ENCODE measurements at places on chromosomes 1 and 21.

GRCh38 chr1:242427519-242427918 lies 97.0 kb downstream of the PLD5 start:
- DNase-seq: no peak

DNA sequence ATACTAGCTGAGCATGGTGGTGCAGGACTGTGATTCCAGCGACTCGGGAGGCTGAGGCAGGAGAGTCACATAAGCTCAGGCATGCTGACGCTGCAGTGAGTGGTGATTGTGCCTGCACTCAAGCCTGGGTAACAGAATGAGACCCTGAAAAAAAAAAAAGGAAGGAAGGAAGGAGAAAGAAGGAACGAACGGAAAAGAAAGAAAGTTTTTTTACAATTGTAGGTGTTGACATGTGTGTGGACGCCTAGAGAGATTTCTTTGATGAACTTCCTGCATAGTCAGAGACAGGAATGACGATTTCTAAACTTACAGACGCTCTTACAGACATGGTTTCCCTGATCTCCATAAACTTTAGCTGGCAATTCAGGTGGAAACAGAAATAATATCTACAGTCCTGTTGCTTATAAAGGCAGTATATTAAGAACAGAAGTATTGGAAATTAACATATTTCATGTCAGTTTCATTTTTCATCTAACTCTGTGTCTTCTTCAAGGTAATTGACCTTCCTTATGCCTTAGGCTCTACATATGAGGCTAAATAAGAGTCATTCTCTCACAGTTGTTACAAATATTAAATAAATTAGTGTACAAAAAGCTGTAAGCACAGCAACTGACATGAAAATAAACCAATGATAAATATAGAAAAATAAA lies 4.1 kb downstream of the SAMSN1 start:
- peak; percentile 24 for DNase-seq

- no peak for DNase-seq
Observed at GRCh38 chr1:231138236-231138635, 23.6 kb upstream of the TRIM67 start.

DNA sequence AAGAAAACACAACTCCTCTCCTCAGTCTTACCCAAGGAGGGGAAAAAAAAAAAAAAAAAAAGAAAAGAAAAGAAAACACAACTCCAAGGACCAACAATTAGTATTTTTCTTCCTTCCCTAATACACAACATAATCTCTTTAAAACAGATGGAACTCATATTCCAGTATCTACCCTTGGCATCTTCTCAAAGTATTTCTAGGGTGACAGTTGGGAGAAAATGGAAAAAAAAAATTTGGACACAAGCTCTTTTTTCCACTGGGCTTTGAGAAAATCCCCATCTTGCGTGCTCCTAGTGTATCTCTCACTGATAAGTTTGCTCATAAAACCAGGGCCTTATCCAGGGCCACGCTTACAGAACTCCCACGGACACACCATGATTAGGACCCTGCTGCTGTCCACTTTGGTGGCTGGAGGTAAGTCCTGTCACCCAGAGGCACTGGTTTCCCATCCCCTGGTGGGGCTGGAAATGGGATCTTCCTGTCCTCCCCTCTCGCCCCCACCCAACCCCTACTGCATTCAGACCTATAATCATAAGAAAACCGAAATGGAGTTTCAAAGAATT lies at the start of gene CELA2B:
Gene CELA2B (plus strand): TSS at position 353 of the 563 bp plus-strand sequence. CDS start 22 bp downstream, at position 375.
- DNase-seq: no peak

GRCh38 chr1:184392067-184392466 lies 5.2 kb downstream of the C1orf21 start:
- no peak for DNase-seq

DNA sequence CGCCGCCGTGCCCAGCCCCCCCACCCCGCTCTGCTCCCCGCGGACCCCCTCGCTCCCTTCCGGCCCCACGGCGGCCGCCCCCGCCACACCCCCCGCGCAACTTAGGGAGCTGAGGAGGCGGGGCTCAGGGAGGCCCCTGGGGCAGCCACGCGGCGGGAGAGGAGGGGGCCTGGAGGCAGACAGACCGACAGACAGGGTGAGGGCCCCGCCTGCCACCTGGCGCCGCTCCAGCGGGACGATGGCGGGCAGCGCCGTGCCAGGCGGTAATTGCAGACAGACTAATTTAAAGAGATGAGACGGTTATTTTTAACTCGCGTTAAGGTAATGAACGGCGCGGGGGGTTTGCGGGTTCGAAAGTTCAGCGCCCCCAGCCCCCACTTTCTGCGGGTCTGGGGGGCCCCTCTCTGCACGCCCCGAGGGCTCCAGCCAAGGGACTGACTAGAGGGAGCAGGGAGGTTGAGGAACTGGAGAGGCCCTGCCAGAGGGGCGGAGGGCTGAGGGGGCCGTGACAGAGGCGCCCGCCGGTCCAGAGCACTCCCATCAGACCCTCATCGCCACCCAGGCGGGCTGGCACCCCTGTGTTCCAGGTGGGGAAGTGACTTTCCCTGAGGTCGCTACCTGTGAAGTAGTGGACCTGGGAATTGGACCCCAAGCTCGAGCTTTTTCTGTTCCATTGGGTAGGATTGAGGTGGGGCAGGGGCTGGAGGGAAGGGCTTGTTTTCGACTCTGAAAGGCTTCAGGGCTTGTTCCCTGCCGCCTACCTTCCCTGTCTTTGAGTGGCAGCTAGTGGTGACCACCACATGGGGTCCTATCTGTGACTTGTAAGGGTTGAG lies 5.4 kb downstream of the FOXO6 start:
- peak; percentile 47 for DNase-seq

DNA sequence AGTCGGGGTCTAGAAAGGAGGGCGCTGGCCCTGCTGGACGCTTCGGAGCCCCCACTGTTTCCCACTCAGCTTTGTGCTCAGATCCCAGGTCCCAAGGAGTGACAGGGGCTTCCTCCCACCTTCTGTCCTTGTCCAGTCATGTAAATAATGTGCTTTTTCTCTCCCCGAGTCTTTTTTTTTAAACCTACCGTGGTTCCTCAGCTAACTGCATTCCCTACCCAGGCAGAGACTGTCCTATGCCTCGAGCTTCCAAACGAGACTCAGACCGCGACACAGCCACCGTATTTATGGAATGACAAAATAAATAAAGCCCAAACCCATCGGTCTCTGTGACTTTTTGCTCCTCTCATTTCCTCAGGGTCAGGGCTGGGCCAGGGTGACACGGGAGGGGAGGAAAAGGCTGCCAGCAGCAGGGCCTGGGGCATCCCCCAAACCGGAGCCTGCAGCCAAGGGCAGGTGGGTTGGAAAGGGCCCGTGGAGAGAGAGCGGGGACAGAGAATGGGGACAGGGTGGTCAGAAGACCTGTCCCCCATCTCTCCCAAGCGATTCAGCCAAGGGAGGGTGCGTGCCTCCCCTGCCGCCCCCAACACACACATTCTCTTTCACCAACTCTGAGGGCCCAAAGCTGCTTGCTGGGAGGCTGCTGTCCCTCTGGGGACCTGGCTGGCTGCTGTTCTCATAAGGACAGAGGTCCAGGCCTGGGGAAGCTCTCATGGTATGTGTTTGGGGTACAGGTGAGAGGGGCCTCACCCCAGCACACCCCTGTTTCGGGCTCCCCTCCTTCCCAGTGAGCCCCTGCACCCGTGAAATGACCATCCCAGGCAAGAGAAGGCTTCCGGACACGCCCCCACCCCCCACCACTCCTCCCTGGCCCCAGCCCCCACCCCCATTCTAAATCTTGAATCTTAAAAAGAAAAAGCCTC lies 55.4 kb downstream of the KCNAB2 start:
- no peak for DNase-seq

GRCh38 chr21:28454564-28455252 lies 538.0 kb downstream of the LTN1 start:
- no peak for DNase-seq

DNA sequence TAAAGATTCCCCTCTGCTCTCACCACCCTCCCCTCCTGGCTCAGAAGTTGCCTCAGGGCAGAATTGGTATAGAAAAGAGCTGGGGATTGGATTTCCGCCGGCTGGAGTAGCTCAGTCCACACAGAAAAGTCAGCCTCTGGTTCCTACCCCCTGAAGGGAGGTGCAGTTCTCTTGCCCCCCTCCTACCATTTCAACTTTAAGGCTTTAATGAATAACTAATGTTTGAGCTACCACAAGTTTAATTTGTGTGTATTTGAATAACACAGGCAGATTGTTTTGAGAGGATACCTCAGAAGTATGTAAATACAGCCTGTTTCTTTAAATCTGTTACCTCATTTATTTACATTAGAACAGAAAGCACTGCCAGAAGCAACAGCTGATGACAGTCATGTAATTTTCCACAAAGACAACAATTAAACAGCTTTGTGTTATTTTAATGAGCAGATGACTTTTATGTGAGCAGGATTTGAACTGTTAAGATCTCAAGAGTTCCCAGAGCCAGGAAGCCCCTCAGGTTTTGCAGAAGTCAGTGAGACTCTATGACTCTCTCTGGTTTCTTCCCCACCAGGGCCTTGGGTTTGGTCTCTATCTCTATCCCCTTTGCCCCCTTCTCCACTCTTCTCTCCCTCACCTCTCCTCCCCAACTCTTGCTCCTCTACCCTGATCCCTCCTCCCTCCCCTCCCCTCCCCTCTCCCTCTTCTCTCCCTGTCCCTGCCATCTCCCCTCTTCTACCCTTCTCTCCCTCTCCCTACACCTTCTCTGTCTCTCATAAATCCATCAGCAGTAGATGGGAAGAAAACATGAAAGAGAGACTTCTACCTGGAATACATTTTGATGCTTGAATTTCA lies 26.3 kb downstream of the DUSP10 start:
- no peak for DNase-seq

- DNase-seq: peak; percentile 63
Observed at GRCh38 chr1:228276174-228276831, 68.5 kb downstream of the OBSCN start.

DNA sequence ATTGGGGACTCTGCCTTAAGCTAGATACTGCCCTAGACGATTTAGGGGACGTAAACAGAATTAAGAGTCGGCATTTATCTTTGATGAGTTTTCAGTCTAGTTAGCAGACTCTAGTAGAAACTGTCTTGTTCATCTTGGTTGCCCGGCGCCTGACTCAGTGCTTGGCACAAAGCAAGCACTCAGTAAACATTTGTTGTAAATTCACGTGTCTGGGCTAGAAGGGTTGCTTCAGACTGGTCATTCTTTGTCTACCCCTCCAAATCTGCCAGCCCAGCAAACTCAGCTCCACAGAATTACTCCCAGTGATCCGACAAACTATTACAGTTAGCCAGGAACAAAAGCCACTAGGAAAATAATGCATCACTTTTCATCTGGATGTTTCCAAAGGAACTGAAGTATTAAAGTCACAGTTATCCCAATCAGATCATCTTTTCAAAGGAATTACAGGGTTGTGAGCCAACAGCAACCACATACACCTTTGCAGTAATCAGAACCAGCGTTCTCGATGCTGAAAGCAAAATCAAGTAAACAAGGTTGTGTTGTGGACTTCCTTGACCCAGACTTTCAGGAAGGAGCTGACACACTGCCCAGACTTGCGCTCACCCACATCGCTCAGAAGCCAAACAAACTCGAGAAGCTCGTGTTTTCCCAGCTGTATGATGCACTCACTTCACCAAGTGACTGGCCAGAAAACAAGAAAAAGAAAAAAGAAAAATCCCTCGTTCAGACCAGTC lies 66.5 kb upstream of the GADD45A start:
- DNase-seq: no peak

- DNase-seq: no peak
Observed at GRCh38 chr1:54167422-54168139, 14.8 kb upstream of the CDCP2 start.

DNA sequence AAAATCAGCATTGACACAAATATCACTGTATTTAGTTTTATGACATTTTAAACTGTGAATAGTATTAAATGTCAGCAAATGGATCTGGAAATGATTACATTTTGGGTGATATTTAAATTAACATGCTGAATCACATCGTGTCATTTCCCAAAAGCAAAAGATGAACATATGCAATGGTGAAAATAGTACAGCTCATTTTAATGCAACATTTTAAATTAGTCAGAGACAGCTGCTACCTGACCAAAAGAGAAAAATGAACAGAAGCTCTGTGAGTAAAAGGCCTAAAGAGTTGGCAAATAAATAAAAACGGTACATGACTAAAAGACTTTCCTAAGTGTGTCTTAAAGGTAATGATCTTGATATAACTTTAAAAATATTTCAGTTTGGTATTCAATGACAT lies 86.0 kb upstream of the GNG4 start:
- no peak for DNase-seq

GRCh38 chr1:18166929-18167328 lies 59.3 kb downstream of the IGSF21 start:
- DNase-seq: no peak

GRCh38 chr1:43839056-43839455 lies 94.5 kb upstream of the ARTN start:
- no peak for DNase-seq

DNA sequence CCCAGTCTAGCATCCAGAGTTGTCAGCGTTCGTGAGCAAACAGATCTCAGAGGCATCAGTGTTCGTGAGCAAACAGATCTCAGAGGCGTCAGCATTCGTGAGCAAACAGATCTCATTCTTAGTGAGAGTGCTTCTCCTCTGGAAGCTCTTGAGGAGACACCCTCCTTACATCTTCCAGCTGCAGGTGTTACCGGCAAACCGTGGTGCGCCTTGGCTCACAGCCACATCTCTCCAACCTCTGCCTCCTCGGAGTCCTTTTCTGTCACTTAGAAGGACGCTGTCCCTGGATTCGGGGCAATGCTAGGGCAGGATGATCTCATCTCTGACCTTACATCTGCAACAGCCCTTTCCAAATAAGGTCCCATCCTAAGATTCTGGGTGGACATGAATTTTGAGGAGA lies 14.6 kb upstream of the UMODL1 start:
- no peak for DNase-seq

GRCh38 chr1:40014812-40015594 lies 25.5 kb upstream of the CAP1 start:
- DNase-seq: no peak

DNA sequence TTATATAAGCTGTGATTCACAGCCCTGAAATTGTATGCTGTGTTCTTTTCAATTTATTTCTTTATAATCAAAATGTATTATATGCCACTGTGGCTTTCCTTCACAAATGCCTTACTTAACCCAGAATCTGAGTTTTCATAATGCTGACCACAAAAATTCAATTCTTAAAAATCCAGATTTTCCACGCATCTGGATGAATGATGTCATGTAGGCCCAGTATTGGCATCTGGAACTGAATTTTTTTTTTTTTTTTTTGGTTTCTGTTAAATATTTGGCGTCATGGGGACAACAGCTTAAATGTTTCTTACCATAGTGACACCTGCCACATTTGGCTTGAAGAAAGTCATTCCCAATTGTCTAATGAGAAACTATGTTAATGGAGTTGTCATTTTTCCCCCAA lies 296.8 kb downstream of the TM2D1 start:
- no peak for DNase-seq

- no peak for DNase-seq
Observed at GRCh38 chr1:210476730-210477129, 148.0 kb downstream of the HHAT start.

DNA sequence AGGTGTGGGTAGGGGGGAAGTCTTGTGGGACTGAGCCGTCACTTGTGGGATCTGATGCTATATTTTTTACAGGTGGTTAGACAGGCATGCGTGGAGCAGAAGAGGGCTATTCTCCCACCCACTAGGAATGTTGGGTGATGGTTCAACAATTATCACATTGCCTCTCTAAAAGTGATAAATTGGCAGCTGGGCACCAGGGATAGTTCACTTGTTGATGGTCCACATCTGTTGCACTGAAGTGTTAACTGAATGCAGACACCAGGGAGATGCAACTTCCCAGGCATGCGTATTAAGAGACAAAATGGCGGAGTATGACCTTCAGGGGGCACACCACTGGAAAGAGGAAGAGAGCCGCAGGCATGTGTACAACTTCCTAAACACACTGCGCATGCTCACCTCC lies 193.3 kb upstream of the TNR start:
- no peak for DNase-seq

- no peak for DNase-seq
Observed at GRCh38 chr1:22906968-22907367, 65.7 kb downstream of the LACTBL1 start.

Measured in NAMALWA (cell line).